ENCODE measurements at places on chromosomes 7 and 10.

DNA sequence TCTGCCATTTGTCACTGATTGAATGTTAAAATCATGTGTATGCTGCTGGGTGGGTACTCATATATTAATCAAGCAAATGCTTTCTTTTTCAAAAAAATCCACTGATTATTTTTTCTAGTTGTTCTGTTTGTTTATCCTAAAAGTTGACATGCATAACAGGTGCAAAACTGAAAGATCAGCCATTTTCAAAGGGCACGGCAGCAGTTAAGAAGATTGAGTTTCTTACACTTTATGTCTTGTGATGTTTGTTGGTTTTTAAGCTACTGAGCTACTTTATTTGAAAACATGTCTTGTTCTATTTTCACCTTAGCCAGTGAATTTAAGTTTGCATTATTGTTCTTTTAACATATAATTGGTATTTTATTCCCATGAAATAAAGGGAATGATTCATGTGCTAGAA lies 45.8 kb downstream of the PPP1R3A start:
- DNase-seq = no peak

DNA sequence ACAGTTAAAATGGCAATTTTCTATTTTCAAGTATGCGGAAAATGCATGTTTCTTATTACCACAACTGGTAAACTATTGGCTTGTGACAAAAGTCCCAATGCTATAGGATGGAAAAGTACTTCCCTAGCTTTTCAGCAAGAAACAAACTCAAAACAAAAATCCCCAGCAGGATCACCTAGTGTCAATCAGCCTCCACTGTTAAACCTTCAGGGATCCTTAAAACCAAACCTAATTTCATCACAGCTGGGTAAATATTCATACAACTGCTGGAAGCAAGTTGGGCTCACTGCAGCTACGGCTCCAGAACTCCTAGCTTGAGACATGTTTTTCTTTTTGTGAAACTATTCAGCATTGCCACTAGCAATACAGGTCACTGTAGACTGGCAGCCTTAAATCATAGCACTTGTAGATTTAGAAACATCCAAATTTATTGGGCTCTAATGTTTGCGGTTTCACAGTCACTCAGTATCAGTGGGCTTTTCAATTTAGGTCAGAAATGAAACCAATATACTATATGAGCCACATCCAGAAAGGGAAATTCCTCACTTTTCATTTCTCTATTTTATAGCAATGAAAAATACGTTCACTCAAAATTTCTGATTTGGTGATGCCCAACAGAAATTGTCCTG lies 145.2 kb upstream of the ANK3 start:
- no peak for DNase-seq

DNA sequence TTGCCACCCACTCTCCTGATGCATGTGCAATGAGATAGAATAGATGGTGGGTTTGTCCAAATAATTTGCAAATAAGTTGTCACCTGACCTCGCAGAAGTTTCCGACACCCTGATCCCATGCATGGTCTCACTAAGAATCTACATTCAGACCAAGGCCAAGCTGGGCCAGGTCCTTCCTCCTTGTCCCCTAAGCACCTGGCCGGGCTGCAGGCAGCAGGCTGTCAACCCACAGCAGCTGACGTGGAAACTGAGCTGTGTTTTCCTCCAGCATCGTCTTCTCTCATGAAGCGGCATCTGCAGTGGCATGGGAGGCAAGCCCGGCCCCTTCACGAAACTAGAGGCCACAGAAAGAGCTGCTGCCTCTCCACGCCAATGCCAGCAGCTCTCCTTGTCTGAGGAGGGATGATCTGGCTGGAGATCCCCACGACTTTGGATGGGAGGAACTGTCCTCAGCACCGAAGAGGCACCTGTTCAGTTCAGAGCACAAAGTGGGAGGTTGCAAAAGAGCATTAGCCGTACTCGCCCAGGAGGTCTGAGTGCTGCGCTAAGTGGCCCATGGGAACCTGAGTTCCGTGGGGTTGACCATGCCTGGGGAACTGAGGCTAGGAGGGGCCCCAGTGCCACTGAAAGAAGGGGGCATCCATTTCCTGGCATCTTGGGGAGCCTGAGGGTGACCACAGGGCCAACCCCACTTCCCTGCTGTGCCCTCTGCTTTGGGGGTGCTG lies 110.5 kb upstream of the INSIG1 start:
- DNase-seq = no peak

GRCh38 chr7:77537136-77537777 lies at the start of gene PTPN12:
Gene PTPN12 (plus strand): TSS chr7:77537295. CDS start chr7:77537547, 252 bp downstream.
- peak; percentile 57 for DNase-seq

GRCh38 chr7:107332488-107333269 lies 137.2 kb upstream of the GPR22 start:
- no peak for DNase-seq

DNA sequence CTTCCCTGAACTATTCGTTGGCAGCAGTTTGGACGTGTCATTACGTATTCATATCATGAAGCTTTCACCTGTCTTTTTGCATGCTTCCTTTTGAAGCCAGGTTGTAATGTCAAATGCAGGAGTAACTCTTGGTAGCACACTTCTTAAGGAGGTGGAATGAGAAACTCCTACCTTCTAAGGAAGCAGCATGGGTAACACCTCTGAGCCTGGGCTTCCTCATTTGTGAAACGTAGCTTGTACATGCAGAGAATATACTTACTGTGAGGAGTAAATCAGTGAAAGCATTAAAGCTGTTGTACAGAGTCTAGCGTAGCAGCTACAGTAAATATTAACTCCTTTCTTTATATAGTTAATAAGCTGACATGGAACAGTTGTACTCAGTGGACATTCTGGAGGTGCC lies 21.1 kb downstream of the CUL1 start:
- no peak for DNase-seq

- no peak for DNase-seq
Measured at GRCh38 chr10:112950714-112951358, 789 bp downstream of the TCF7L2 start.

- DNase-seq = no peak
Measured at GRCh38 chr7:22444181-22444971, 55.6 kb downstream of the STEAP1B start.

- no peak for DNase-seq
Measured at GRCh38 chr10:133001114-133001513, 58.7 kb upstream of the CFAP46 start.

DNA sequence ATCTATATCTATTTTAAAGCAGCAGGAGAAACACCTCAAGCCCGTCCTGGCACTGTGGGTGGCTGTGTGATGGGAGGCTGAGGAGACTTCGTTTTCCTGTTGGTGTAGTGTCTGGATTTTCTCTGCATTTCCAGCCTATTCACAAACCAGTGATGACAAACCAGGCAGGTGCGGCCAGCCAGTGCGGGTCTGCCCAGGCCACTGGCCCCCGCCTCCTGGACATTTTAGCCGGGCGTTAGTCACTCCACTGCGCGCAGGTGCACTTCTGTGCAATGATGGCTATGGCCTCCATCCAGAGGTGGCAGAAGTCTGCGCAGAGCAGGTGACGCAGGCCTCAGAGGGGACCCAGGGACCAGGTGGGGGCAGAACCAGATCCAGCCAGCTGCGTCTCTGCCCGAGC lies 64.9 kb upstream of the PITRM1 start:
- no peak for DNase-seq

DNA sequence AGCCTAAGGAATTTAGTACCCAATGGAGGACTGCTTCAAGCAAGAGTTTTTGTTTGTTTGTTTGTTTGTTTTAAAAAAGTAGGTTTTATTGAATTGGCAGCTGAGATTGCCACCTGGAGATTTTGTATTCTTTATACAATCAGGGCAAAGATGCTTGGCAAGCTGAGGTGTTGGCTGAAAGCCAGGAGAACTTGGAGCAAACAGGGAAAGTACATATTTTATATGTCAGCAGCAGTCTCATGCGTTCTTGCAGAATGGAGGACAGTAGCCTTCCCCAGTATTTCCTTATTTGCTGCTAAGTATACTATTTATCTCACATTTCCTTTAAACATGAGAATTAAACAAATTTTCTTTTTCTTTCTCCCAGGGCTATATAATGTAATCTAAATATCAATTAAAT lies 22.6 kb upstream of the ICA1 start:
- DNase-seq = no peak

GRCh38 chr7:130292682-130293257 lies at the start of gene CPA4:
Gene CPA4 (plus strand): TSS chr7:130293161. CDS start chr7:130293181, 20 bp downstream.
- DNase-seq = no peak

DNA sequence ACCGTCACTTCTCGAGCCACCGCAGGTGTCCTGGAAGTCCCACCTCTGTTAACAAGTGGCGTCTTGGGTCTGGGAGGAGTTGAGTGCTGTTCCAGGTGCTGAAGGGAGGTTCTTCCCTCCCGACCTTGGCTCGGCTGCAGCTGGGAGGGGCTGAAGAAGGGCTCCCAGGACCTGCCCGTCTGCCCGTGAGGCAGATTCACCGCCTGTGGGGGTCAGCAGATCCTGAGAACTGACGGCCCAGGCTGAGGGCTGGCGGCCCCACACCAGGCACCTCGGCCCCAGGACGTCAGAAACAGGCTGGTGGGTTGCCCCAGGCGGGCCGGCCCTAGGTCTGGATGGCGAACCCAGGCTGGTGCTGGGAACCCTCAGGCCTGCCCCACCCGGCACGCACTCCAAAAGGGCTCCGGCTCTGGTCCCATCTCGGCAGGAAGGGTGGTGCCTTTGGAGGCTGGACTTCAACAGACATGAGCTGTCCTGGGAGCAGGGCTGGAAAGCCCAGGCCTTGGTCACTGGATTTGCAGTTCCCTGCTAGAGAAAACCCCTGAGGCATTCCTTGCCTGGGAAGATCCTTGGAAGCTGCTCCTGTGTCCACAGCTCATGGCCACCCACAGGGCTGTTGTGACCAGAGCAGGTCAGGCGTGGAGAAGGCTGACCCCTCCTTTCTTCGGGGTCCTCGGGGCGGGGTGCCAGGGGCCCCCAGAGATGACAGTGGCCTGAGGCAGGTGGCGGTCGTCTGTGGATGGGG lies 42.6 kb upstream of the CFAP46 start:
- no peak for DNase-seq

DNA sequence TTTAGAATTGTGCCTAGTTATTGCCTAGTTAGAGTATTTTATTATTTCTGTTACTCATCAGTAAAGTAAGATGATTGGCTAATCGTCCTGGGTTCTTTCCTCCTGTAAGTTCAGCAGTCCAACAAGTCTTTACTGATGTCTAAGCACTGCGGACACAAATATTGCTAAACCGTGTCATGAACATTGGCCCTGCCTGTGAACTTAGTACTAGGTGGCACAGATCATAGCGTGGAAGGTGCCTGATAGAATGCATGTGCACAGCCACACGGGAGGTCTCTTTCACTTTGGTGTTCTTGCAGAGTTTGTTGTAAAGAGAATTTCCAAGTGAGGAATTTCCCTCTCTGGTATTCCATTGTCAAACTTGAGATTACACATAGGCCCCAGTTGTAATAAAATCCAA lies 38.0 kb downstream of the RBM33 start:
- DNase-seq = no peak

- no peak for DNase-seq
Measured at GRCh38 chr10:127840884-127841283, 51.9 kb downstream of the CLRN3 start.

DNA sequence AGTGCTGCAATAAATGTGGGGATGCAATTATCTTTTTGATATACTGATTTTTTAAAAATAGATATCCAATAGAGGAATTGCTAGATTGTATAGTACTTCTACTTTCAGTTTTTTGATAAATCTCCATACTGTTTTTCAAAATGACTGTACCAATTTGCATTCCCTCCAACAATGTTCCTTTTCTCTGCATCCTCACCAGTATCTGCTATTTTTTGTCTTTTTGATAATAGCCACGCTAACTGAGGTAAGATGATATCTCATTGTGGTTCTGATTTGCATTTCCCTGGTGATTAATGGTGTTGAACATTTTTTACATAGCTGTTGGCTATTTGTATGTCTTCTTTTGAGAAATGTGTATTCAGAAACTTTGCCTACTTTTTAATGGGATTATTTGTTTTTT lies 217.7 kb upstream of the MTPN start:
- DNase-seq = no peak

DNA sequence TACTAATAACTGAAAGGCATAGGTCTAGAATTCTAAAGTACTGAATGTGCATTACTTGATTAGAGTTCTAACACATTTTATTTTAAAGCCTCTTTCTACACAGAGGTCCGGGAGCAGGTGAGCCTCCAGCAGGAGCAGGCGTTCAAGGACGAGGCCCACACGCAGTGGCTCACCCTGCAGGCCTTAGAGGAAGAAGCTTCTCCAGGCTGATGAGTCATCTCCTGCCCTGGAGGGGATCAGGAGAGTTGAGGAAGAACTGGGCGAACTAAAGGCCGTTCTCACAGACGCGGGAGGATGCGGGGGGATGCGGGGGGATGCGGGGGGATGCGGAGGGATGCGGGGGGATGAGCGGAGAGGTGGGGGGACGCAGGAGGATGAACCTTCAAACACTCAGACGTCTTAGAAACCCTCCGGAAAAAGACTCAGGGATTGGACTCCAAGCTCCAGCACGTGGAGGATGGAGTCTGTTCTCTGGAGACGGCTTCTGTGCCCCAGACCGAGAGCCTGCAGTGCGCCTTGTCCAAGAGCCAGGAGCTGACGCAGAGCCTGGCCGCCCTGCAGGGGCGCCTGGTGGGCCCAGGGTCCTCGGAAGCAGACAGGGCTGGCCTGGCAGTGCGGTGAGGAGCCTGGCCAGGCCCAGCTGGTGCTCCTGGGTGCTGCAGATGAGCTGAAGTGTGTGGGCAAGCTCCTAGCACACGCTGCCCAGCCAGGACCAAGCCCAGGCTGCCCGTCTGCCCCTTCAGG lies 433.7 kb upstream of the TPK1 start:
- no peak for DNase-seq

DNA sequence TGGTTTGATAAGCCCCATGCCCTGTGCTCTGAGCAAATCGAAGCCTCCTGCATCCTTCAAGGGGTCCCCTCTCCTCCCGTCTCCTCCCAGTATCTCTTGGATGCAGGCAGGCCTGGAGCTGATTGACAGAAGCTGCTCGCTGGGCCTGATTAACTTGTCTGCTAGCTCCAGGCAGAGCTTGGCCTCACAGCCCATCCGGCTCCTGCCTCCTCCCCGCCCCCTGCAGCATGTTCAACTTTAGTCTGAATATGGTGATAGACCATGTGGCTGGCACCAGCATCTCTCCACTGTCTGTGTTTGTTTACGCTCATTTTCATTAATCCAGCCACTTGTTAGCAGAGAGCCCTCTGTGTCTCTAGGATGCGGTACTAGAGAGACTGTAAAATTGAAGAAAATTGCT lies 432.2 kb downstream of the DPP6 start:
- no peak for DNase-seq
